ENCODE measurements at places on chromosomes 5 and 9. TPM values are rescaled to one million over a fixed set of nuclear protein-coding genes. Genes with fewer than 3 reads are reported as not detected.

DNA sequence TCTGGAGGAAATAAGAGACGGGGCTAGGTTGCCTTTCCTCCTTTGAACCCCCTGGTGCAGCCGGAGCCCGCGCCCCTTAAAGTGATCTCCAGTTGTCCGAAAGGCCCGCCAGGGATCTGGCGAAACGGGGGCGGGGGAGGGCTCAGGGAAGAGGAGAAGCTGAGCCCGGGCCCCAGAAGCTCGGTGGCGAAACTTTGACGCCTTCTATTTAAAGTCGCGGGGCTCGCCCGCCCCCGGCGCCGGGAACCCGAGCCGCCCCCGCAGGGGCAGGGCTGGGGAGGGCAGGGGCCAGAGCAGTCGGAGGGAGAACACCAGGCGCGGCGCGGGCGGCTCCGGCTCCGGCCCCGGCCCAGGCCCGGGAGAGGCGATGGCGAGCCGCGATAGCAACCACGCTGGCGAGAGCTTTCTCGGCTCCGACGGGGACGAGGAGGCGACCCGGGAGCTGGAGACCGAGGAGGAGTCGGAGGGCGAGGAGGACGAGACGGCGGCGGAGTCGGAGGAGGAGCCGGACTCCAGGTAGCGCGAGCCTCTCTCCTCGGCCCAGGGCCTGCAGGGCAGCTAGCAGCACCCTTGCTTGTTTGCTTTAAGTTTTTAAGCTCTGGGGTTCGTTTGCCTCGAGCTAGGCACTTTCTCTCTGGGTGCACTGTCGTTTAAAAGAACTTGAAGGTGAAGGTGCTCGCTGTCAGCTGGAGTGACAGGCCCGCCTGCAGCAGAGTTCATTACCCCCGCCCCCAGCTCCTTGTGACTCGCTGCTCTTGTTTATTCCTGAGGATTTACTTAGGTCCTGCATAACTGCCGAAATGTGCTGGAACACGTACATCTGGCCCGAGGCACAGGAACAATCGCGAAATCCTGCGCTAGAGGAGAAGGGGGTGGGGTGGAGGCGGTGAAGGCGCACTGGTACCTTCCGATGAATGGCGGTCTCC, at the start of gene CMYA5:
CMYA5 (plus strand) TSS at position 296 of the 926 bp plus-strand sequence; CDS start at position 368, 72 bp downstream.
- peak; percentile 57 for DNase-seq

DNA sequence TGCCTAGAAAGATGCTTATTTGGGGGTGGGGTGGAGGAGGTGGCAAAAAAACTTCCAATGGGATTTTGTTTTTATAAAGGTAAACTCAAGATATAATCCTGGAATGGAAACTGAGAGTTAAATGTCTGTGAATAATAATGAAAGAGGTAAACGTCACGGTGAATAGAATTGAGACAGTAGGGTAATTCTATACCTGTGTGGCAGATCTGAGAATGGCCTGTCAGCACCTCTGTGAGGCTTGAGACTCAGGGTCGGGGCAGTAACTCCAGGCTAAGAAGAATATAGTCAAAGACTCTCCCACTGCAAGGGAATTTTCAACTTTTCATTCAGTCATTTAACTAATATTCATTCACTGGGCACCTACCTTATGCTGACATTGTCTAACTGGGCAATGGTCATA, 581.2 kb upstream of the ZNF608 start:
- no peak for DNase-seq

DNA sequence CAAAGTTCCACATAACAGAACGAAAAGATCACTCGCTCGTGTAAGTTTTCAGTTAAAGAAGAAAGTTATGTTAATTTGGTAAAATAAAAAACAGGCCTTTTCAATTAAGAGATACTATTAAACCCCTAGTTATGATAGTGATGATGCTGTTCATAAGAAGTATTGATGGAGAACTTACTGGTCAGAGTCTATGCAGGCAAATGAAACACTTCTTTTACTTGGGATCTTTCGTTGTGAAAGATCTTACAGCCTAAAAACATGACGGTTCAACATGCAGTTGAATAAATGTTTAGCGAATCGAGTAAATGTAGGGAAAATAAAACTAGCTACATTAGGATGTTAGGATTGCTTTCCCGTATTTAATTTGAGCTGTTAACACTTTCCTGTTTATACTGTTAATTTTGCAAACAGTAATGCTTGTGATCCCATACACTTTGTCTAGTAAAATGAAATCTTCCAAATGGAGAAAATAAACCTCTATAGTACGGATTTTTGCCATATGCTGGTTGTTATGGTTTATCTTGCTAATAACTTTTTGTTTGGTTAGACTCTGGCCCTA, 2.0 kb downstream of the RHOBTB3 start:
- no peak for DNase-seq

DNA sequence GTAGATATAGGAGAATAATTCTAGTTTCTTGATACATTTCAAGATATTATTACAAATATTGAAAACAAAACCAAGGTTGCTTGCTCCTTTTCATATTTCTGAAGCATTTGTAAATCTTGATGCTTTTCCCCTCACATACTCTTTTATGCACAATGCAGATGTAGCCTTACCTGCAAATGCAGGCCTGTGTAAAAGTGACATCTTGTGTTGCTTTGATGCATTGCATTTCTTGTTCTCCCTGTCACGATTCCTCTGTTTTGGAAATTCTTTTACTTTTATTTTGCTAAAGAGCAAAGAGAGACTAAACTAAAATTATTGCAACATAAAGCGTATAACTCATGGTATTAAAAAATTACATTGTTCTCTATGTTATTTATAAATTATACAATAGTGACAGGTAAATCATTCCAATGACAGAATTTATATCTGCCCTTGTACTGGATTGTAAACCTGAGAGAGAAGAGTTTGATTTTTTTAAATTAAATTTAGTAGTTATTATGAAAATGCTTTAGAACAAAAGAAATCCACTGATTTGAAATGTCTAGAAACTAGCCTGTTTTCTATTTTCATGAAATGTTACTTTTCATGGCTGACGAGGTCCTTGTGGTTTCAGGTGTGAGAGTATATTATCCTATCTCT, 970.0 kb downstream of the MAT2B start:
- DNase-seq, result peak; percentile 34

DNA sequence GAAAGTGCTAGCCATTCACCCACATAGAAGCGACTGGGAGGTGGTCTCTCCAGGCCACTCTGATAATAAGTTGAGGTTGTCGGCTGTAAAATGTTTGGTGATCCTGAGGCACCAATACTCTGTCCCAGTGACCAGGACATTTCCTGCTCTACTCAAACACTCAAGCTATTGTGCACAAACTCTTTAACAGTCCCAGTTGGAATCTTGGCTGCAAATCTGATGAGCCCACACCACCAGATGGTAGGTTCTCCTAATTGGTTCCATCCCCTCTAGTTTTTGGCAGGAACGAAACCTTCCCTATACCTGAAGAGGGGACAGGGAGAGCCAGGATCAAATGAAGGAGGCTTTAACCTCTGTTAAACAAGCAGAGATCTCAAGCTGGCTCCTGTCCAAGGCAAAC, 14.3 kb downstream of the GRIA1 start:
- DNase-seq, result no peak

GRCh38 chr9:115296831-115297565, 179.0 kb upstream of the TNC start:
- DNase-seq, result no peak

DNA sequence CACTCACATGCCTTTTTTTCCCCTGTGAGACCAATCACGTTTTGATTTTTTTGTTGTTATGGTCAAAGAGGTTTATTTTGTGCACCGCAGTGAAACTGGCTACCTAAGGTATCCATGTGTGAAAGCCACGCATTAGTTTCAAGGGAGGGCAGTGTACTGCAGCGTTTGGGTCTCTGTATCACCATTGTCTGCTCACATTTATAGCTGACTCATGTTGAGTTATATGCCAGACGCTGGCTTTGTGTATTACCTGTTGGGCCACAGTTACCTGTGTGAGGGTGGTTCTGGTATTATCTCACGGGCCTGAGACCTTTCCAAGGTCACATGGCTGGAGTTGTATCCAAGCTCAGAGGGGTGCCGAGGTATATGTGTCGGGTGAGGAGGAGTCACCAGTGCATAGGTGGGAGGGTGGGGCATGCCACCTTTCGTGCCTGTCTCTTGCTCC, 75.8 kb downstream of the ARHGAP26 start:
- DNase-seq, result peak; percentile 72

DNA sequence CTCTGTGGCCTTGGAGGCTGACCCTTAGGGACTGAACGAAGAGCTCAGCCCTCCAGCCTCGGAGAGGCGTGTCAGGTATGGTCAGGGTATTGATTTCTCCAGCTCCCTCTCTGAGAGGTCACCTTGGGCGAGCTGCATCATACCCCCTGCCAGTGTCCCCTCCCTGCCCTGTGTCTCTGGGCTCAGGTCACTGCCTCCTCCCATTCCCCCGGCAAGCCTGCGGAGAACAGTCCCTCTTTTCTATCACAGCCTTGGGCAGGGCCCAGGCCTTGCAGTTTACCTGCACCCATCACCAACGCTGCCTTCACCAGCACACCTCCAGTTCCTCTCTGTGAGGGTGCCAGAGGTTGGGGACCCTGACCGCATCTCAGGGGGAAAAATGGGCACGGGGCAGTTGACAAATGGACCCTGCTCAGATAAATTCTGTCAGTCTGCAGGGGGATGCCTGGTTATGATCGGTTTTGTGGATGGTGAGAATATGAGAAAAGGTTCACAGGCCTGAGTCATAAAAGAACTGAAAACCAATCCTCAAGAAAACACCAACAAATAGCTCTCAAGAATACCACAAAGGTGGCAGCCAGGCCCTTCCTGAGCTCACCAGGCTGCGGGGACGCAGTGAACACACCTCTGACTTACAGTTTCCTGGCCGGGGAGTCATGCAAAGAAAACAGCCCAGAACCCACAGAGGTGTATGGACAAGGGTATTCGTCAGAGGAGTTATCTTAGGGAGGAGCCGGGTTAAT, 24.7 kb upstream of the RXRA start:
- DNase-seq, result no peak

DNA sequence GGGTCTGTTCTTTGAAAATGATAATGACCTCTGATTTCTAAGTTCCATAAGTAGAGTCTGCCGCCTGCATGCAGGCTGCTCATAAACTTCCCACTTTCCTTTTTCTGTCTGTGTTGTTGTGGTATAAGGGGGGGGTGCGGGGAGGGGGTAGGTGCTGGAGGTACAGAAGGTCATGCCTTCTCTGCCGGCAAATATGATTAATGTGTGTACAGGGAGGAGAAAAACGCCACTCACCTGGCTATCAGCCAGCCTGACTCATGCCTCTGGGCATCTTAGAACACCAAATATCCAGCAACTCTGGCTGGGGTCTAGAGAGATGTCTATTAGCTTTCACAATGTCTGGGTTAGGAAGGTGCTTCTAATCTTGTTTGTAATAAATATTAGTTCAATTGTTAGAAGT, 128.3 kb downstream of the EFNA5 start:
- DNase-seq, result peak; percentile 97

DNA sequence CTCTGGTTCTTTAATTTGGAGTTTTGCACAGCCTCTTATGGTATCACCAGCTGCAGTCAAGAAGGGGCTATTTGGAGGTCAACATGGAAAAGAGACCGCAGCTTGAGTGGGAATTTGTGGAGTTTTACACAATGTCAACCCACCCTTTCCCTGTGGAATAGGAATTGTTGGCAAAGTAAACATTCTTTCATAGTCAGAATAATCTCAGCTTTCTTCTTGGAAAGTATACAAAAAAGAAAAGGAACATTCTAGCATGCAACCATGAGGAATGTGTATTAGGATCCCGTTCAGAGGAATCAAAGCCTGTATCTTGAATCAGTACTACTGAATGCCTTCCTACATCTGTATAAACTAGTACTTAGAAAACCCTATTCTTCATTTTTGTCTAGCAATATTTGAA, 107.6 kb downstream of the LURAP1L start:
- no peak for DNase-seq

- no peak for DNase-seq
Measured at GRCh38 chr9:99340281-99340680, 118.2 kb downstream of the SEC61B start.

DNA sequence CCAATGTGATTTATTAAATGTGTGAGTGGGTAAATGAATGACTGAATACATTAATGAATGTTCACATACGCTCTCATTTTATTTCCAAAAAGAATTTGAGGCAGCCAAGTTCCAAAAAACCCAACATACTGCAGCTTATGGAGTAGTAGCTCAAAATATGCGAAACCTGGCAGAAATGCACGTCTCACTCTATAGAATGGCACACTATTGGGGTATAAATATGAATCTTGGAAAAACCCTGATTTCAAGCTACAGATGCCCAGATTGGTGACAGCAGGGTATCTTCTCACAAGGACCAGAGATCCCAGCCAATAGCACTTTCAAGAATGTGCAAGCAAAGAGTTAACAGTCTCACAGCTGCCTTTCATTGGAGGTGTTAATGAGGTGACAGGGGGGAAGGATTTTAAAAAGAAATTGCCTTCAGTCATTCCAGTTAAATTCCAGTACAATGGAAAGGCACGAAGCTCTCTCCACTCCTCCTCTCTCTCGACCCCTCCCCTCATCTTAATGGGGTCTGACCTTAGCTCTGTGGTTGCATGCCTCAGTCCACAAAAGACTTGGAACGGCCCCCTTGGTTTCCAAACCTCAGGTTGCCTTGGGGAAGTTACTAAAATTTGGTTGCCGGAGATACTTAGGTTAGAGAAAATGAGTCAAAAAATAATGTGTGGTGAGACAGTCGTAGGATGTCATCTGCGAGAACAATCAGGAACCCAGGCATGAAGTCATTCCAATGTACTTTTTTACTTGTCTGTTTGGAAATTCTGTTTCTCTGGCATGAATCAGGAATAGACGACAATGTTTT, 307.4 kb downstream of the NFIB start:
- DNase-seq, result peak; percentile 85

GRCh38 chr9:83000765-83001164, 62.2 kb downstream of the RASEF start:
- no peak for DNase-seq

GRCh38 chr5:109838157-109838556, 148.4 kb downstream of the MAN2A1 start:
- DNase-seq, result no peak

- no peak for DNase-seq
Measured at GRCh38 chr5:100313657-100314056, 221.5 kb upstream of the FAM174A start.

DNA sequence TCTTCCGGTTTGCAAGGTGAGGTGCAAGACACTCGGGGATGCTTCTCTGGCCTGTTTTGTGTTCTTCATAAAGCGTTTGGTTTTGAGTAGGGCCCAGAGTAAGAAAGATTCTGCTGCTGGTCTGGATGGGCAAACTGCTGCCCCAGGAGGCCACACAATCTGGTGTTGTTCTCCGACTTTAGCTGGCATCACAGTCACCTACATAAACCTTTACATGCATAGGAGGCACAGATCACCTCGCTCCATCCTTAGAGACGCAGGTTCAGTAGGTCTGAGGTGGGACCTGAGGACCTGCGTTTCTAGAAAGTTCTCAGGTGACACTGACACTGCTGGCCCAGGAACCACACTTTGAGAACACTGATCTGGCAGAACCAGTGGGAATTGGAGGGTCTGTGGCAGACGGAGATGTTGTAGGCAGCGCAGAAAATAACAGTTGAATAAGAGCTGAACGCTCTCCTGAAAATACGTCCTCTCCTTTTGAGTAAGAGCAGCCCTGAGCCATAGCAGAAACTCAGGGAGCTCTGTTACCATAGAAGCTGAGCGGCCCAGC, 3.9 kb upstream of the SLC6A3 start:
- DNase-seq, result no peak

GRCh38 chr5:54159153-54159892, 151.1 kb downstream of the ARL15 start:
- DNase-seq, result peak; percentile 28

Gene RAB3C
- total RNA-seq, result not detected

Gene ZNF608
- 59.6 TPM for total RNA-seq

Gene CA9
- 6.9 TPM for total RNA-seq

Gene TESK1
- total RNA-seq, result 5.6 TPM

Gene PROB1
- 0.52 TPM for total RNA-seq

Gene CLIC3
- total RNA-seq, result 1.9 TPM

Gene SUSD3
- 5.1 TPM for total RNA-seq

Gene CDC42SE2
- 77.3 TPM for total RNA-seq

Gene LVRN
- not detected for total RNA-seq

Gene HAVCR2
- 8.2 TPM for total RNA-seq

Gene SET
- 395 TPM for total RNA-seq

Gene ADRB2
- total RNA-seq, result 7.6 TPM
